ENCODE measurements at places on chromosomes 6 and 20.

- DNase-seq, result peak; percentile 84
Measured at GRCh38 chr20:59010995-59011873, 4.2 kb upstream of the CTSZ start.

DNA sequence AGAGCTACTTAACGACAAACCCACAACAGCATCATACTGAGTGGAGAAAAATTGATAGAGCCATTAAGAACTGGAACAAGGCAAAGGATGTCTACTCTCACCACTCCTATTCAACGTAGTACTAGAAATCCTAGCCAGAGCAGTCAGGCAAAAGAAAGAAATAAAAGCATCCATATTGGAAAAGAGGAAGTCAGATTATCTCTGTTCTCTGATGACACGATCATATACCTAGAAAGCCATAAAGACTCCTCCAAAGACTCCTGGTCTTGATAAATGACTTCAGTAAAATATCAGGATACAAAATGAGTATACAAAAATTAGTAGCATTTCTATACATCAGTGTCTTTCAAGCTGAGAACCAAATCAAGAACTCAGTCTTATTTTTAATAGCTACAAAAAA is 17.0 kb upstream of the FHL5 start:
- DNase-seq, result peak; percentile 15

DNA sequence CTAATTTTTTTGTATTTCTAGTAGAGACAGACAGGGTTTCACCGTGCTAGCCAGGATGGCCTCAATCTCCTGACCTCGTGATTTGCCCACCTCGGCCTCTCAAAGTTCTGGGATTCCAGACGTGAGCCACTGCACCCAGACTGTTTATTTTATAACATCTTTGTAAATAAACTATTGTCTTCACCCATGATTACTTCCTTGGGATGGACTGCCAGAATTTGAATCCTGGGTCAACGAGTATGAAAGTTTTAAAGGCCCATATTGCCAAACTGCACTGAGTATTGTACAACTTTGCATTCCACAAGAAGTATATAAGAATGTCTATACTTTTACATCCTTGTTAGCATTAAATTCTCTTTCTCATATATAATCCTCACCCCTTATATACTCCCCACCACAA is 38.6 kb downstream of the ZHX3 start:
- DNase-seq, result no peak

DNA sequence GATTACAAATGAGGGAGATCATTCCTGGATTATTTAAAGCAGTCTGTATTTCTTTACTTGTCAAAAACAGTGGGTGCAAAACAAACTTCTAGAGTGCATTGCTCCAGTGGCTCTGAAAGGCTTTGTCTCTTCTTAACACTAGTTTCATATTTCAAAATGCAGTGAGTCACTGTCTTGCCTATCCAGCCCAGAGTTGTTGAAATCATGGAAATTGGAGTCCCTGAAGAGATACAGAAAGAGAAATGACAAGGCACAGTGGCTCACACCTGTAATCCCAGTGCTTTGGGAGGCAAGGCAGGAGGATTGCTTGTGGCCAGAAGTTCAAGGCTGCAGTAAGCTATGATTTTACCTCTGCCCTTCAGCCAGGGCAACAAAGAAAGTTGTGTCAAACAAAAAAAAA is 11.3 kb downstream of the SLC2A12 start:
- DNase-seq, result no peak

GRCh38 chr6:118134206-118134605 is 227.1 kb downstream of the SLC35F1 start:
- no peak for DNase-seq

DNA sequence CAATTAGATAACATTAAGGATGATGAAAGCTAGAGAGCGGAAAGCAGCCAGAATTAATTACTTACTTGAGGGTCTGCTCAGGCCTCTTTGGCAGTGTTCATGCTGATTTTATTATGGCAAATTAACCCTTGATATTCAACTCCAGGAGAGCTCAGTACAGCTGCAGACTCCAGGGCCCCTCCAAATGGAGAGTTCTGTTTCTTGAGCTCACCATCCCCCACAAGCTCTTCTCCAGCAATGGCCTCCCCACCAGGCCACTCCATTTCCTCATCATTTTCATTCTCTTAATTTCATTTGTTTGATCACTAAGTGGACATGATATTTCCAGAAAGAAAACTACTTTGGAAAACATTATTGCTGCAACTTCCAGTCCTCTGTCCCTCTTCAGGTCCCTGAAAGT is 513.3 kb upstream of the NOX3 start:
- DNase-seq, result no peak

- peak; percentile 79 for DNase-seq
Measured at GRCh38 chr6:22366214-22366613, 69.4 kb upstream of the PRL start.

Data from hematopoietic multipotent progenitor cell treated with erythropoietin and hydrocortisone succinate and interleukin-3 and kit ligand, for 4 days (in vitro differentiated cells).